NCI-H1930 (cell line): ENCODE measurements at places on chromosomes 2 and 18.

DNA sequence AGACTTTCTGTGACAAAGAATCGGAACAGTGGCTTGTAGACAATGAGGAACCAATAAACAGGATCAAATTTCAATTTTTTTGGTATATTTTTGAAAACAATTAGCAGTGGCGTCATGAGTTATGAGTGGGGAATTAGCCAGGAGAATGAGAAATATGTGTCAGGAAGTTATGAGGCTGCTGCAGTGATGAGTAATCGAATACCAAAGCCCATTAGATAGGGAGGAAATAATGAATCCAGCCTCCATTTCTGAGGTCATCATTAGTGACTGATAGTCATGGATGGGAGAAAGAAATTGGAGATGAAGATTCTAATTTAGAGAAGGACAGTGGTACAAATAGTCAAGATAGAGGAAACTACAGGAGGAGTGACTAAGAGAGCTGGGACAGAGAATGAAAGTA, 673.1 kb upstream of the VRK2 start:
- no peak for DNase-seq

DNA sequence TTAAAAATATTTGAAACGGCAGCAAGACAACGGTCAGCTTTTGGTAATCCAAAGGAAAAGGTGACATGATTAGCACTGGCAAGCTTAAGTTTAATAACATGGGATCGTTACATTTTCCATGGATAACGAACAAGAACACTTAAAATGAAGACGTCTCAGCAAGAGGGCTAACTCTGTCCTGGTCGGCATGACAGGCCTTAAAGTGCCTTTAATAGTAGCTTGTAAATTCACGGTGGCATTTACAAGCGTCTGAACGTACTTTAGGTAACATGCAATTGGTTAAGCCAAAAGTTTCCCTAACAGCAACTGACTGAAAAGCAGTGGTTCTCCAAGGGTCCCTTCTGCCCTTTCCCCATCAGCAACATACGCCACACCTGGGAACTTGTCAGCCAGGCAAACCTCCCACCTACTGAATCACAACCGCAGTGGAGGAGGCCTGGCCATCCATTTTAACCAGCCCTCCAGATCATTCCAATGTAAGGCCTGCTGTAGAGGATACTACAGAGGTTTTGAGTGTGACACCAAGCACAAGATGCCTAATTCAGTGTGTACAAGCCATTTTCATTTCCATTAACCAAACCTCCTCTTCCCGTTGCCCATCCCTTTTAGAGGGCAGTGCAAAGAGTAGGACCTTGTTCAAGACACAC, 4.4 kb downstream of the TGFA start:
- DNase-seq, result no peak

DNA sequence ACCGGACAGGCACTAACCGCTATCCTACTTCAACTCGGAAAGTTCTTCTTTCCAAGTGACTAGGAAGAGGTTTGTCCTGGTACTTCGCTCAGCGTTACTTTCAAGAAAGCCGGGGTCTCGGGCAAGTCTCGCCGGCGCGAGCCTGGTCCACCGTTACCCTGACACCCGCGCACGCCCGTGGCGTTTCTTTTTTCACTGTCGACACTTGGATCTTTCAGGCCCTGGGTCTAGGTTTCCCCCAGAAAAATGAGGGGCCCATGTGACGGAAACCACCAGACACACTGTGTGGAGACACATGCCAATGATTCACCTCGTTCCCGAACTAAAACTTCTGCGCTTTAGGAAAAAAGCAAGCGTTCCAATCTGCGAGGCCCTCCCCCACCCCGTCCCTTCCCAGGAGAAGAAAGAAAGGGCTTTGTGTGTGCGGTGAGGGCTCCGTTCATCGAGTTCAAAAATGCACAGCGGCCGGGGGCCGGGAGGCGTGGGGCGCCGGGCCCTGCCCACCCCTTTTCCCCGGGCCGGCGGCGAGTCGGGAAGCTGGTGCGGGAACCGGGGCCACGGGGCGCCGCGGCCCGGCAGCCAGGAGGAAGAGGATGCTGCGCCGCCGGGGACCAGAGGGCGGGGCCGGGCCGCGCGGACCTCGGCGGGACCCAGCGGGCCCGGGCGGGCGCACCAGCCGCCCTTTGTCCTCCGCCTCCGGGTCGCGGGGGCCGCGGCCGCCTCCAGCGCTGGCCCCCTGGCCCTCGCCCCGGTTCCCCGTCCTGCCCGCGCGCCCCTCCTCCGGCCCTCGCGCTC, 2.6 kb downstream of the ZNF521 start:
- DNase-seq, result no peak

- no peak for DNase-seq
These were observed 114.9 kb downstream of the GALNT13 start for GRCh38 chr2:153986488-153987229.

GRCh38 chr2:19125901-19126680, 232.3 kb downstream of the OSR1 start:
- DNase-seq, result no peak

DNA sequence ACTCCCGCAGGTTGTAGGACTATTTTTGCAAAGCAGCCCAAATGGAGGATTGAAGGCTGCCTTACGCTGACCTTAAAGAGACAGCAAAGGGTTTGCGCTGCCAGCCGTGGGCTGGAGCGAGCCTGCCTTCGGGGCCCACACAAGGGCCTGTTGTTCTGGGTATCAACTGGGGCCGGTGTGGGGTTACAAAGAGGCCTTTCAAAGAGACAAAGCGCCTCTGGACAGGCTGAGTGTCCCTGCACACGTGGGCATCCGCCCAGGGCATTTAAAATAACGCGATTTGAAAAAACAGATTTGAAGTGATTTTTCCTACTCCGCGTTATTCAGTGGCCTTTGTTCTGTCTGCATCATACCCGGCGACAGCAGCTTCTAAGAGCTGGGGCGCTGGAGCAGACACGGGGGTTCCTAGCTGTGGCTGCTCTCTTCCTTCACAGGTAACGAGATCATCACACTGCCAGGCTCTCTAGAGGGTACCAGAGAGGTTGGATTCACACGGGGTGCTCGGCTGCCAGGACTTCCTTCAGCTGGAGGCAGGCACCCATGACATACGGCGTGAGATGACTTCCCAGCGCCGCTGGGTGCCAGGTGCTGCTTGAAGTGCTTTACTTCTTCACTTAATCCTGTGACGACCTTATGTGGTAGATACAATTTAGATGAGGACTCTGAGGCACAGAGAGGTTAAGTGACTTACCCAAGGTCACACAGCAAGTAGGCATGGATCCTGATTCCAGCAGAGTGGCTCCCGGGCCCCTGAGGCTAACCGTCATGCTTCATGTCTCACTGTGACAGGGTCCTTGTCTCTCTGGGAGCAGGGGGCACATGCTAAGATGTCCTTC, 32.2 kb downstream of the MAL start:
- no peak for DNase-seq

DNA sequence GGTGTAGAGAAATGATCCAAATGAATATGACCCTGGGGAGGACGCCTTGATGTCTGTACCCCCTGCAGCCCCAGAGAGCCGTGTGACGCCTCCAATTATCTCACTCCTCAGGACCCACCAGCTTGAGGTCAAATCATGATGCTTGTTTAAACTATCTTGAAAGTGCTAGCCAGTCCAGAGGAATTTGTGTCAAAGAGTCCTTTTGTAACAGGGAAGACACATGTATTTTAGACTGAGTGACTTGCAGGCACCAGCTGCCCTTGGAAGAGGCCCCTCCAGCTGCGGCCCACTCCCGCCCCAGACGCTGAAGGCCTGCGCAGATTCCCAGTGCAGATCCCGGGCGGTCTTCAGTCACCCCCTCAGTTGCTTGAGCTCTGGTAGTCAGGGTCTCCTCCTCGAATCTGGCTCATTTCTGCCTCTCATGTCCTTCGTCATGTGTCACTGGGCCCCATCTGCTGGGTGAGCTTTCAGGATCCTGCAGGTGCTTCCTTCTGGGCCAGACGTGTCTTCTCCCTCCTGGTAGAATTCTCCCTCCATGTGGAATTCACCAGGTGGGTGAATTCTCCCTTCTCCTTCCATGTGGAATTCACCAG, 77.4 kb downstream of the RNF144A start:
- DNase-seq, result no peak

GRCh38 chr18:45571714-45572113, 43.6 kb upstream of the SLC14A2 start:
- DNase-seq, result no peak
